ENCODE measurements at places on chromosomes 12 and 14.
A peak's percentile ranks its signal among the peaks of the same experiment; 100 is the strongest.

- no peak for DNase-seq
These were observed 189.0 kb upstream of the CDKN3 start for GRCh38 chr14:54207476-54208462.

DNA sequence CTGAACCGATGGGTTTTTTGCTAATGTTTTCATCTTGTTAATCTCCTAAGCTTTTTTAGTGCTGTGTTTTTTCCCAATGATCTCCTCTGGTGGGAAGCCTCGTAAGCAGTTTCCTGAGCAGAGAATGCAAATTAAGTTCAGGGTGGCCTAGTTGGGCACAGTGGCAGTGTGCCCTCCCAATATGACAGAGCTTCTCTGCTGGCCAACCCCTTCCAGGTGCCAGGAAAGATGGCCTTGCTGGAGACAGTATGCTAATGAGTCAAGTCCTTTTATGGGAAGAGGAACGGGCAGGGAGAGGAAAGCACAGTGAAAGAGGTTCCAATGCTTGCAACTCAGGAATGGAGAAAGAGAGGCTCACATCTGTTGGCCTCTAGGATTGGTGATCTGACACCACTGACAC lies 115.8 kb downstream of the GCH1 start:
- DNase-seq, result peak; percentile 54

DNA sequence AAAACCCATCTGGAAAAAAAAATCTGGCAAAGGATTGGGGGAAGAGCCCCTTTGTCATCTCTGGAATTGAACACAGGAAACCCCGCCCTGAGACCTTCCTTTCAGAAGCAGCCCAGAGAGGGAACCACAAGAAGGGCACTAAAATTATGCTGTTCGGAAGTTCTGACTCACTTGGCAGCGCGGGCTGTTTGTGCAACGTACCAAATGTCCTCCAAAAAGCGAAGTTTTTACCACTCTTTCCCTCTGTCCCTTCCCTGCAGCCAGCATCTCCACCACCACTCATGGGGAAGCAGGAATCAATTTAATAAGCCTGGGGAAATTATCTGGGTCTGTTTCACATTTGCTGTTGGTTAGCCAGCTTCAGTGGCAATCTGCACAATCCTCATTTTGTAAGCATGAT lies 3.2 kb upstream of the SYNE3 start:
- DNase-seq, result peak; percentile 56

GRCh38 chr12:90037740-90038139 lies 329.1 kb upstream of the ATP2B1 start:
- no peak for DNase-seq

- no peak for DNase-seq
These were observed 48.9 kb downstream of the SMOC1 start for GRCh38 chr14:69928111-69928523.

DNA sequence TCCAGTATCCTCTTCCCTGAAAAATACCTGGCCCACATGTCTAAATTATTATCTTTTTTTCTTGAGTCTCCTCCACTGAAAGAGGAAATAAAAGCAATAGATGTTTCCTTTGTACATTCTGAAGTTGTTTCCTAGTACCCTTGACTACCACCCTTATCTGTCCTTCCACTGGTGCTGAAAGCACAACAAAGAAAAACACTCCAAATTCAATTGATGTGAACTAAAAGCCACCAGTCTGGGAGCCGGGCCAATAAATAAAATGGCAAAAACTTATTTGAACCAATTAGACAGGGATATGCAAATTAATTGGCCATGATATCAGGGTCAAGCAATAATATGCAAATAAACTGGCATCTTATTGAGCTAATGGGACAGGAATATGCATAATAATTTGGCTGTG lies 330.5 kb downstream of the PAWR start:
- no peak for DNase-seq

GRCh38 chr12:96988919-96989318 lies 81.9 kb downstream of the NEDD1 start:
- no peak for DNase-seq

GRCh38 chr12:126910570-126910969 lies 1356.4 kb upstream of the TMEM132C start:
- DNase-seq, result no peak

GRCh38 chr12:72144553-72144952 lies 127.6 kb upstream of the TRHDE start:
- DNase-seq, result no peak

DNA sequence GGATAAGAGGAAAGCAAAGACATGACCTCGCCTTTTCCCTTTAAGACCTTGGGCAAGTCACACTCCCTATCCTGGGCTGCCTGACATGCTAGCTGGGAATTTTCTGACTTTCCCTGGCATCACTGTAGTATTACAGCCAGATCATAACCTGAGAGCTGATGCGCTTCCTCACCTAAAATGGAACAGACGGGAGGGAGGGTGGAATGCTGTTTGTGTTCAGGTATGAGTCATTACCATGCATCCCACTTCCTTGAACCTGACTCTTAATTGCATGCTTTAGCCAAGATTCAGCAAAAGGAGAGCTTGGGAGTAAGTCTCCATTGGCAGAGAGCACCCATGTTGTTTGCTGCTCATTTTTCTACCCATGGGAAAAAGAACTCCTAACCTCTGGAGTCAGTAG lies 156.5 kb downstream of the KCNK10 start:
- no peak for DNase-seq

- DNase-seq, result no peak
These were observed 148.6 kb upstream of the FOXN3 start for GRCh38 chr14:89565607-89566006.

GRCh38 chr12:11970155-11970520 lies 100.6 kb upstream of the BCL2L14 start:
- DNase-seq, result no peak

DNA sequence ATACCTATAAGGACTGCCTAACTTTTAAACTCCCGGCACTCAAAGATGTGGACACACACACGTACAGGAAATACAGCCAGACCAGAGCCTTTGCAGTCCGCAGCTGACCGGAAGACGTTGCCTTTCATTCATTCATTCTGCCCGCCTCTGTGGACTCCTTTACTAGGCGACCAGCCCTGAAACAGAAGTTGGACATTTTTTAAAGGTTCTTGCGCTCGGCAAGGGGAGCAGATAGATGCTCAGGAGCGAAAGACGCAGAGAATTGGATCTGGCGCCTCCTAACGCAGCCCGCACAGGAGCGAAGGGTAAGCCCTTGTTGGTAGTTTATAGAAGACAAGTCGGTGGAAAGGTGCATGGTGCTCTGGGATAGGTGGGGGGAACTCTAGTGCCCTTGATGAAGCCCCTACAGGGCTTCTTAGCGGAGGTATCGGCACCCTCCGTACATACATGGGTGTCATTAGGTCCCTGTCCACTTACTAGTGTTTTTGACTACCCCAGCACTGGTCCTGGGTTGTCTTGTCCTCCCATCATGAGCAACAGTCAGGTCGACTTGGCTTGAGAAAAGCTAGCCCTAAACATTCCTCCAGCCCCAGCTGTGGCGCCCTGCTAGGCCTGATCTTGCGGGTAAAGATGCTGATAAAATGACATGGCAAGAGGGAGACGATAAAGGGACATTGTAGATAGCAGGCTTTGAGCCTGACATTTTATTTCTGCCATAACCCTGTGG lies at the start of gene KDM2B:
TSS of gene KDM2B (minus strand) at position 65 of the 727 bp plus-strand sequence. CDS start 112 bp downstream, outside the sequence.
- no peak for DNase-seq

- no peak for DNase-seq
These were observed 5.3 kb upstream of the FOXN3 start for GRCh38 chr14:89422181-89422951.

- DNase-seq, result no peak
These were observed 86.3 kb downstream of the KIF26A start for GRCh38 chr14:104224506-104225277.

DNA sequence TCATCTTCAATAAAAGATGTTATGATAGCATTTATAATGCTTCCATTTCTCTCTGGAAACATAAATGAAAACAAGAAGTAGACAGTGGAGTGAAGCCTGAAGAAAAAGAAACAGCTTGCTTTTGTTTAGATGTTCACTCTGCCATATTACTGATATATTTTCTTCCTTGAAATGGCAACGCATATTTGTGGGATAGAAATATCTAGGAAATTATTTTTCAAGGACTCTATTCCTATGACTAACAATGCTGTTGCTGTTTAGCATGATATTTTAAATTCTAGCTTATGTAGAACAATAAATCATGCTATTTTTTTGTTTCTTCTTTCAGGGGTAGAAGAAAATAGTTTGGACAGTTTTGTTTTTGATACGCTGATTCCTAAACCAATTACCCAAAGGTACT lies 359.0 kb downstream of the NAV3 start:
- no peak for DNase-seq

- no peak for DNase-seq
These were observed 15.0 kb upstream of the AMIGO2 start for GRCh38 chr12:47094804-47095203.

DNA sequence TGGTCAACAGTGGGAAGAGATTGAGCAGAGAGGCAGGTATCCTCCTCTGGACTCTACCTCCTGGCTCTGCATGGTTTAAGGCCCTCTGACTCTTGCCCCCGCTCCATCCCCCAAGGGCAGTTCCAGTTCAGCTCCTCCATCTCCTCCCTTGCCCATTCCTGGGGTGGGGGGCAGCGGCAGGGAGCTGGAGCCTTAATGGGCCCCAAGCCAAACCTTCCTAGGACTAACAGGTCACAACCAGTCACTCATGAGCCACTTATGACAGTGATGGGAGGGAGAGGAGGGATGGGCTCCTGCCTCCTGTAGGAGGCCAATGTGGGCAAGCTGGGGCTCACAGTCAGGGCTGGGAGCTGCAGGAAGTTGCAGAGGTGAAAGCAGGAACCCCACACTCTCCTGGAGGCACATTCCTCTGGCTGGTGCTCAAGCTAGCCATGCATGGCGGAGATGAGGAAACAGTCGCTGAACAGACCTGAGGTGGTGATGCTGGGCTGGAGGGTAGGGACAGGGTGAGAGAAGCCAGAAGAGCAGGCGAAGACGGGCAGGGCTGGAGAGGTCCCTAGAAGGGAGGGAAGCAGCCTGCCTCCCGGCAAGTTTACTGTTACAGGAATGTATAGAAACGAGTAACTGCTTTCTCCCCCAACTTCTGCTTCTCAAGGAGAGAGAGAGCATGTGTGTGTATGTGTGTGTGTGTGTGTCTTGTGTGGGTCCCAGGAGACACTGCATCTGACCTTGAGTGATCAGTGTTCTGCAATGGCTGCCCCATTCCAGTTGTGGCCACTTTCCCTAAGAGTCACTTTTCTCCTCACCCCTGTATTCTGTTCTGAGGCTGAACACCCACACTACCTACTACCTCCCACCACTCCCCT lies 5.0 kb upstream of the RAPGEF3 start:
- DNase-seq, result no peak

All from gastrocnemius medialis (tissue), 4 donors.